Mammary epithelial cell (primary cell): ENCODE measurements at places on chromosomes 12 and 14.

- no peak for DNase-seq
Measured at GRCh38 chr12:65657635-65658034, 166.6 kb upstream of the HMGA2 start.

GRCh38 chr12:99549196-99549595 is 98.4 kb upstream of the GARIN6 start:
- DNase-seq, result no peak

DNA sequence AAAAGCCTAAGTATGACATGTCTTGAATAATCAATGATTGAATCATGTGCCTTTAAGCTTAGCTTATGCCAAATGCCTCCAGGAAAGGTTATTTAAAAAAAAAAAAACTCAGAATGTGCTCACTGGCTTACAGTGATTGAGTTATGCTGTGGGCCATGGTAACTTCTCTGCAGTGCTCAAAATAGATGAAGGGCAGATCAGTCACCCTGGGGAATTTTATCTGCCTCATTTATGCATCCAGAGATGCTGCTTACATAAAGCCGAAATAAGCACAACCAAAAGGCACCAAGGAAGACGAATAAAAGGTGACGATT is 118.7 kb upstream of the MDM1 start:
- DNase-seq, result no peak

GRCh38 chr14:95069018-95069417 is 88.3 kb downstream of the DICER1 start:
- DNase-seq, result no peak

DNA sequence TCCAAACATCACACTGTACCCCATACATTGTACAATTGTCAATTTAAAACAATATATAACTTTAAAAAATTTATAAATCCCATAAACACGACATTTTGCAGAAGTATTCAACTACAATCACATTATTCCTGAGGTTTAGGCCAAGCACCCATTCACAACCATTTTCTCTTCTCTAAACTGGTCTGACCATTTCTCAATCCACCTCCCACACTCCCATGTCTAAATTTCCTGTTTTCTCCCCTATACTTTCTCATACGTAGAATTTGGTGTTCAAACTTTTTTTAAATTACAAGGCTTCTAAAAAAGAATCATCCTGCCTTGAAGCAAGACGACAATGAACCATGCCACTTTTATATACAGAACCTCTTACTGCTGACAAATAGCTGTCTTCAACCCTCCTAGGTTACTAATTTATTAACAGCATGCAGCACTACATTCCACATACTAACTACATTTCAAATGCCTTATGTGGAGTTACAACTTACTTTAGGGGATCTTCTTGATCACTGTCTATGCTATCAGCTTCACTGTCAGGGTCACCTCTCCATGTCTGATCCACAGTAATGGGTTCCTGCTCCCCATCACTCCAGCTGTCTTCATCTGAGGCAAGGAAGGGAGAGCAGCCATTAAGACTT is 3.4 kb downstream of the KANSL2 start:
- DNase-seq, result no peak

GRCh38 chr12:111636209-111636945 is 37.3 kb upstream of the ATXN2 start:
- DNase-seq, result no peak

DNA sequence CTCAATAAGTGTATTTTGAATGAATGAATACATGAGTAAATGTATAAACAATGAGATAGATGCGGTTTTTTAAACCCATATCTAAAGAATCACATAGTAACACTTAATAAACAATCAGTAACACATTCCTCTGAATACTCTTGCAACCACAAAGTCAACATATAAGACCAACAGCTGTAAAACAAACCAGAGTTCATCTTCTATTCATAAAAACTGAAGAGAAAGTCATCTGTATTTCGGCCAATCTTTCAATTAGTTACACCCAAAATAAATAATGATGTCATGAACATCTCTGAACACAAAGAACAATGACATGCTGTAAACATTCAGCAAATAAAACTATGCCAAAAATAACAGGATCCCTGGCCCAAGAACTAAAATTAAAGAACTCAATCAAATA is 47.2 kb downstream of the ARMH4 start:
- DNase-seq, result peak; percentile 67

GRCh38 chr12:106903241-106903945 is 52.3 kb upstream of the TMEM263 start:
- peak; percentile 59 for DNase-seq

- no peak for DNase-seq
Measured at GRCh38 chr14:99602054-99602787, 1.8 kb downstream of the CCDC85C start.

- DNase-seq, result peak; percentile 99
Measured at GRCh38 chr12:95805864-95806671, 15.5 kb upstream of the NTN4 start.

DNA sequence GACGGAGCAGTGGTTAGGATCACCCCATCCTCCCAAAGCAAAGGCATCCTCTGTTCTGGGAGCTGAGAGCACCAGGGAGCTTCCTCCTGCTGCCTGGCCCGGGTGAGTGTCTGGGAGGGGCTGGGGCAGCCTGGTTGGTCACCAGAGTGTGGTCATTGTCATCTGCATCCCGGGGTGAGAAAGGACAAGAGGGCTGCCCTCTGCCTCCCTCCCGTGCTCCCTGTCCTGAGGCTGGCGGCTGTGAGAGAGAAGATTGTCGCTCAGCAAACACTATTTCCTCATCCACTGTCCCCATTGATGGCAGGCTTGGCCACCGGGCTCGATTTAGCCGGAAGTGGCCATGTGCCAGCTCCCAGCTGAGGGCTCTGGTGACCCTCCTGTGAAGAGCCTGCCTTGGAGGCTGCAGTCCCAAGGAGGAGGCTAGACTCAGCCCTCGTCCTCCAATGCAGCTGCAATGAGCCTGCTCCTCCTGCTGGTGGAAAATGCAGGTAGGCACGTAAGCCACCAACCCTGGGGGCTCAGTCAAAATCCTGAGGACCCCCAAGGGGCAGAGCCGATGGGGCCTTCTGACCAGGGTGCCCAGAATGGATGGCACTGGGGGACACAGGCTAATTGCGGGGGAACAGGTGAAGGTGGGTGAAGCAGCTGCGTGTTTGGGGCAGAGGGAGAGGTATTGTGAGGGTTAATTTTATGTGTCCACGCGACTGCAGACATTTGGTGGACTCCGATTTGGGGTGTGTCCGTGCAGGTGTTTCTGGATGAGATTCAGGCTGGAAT is 155.7 kb downstream of the KIF26A start:
- no peak for DNase-seq

- no peak for DNase-seq
Measured at GRCh38 chr14:103735022-103735421, 19.4 kb downstream of the ZFYVE21 start.

- DNase-seq, result peak; percentile 94
Measured at GRCh38 chr14:35374263-35374712, 30.3 kb downstream of the NFKBIA start.

DNA sequence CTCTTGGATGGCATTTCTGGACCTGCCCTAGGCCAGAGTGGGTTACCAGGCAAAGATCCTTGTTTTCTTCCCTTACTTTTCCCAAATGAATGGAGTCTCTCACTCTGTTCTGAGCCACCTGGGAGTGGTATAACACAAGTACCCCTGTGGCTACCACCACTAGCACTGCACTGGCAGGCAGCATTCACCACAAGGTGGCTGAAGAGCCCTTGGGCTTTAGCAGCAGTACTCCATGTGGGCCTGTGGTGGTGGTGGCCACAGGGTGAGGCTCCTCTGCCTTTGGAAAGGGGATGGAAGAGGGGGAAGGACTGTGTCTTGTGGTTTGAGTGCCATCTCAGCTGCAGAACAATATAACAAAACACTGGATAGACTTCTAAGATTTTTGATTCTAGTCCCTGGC is 38.1 kb upstream of the LMNTD1 start:
- no peak for DNase-seq

- no peak for DNase-seq
Measured at GRCh38 chr14:43308421-43309110, 1198.5 kb downstream of the FSCB start.

DNA sequence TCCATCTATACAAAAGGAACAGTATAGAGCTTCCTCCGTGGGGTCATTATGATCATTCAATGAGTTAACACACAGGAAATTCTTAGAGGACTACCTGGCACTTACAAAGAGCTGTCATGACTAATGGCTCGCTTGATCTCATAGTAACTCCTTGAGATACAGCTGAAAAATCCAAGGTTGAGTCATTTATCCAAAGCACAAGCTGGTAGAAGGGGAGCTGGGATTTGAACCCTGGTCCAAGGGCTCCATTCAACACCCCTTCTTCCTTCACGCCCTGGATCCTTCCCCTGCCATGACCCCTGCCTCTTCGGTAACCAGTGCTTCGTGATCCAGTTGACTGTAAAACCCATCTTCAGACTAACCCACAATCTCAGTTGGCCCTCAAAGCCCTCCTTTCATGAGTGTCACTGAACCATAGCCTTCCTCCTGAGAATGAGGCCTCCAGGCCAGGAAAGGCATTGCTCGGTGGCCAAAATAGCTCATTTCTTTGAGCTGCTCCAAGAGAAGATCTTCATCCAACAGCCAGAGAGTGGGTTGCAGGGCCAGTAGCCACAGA is 7.8 kb downstream of the ZFP36L1 start:
- peak; percentile 92 for DNase-seq

- no peak for DNase-seq
Measured at GRCh38 chr12:114562654-114563053, 121.3 kb downstream of the TBX3 start.

- peak; percentile 53 for DNase-seq
Measured at GRCh38 chr12:42946871-42947381, 357.4 kb upstream of the PRICKLE1 start.

DNA sequence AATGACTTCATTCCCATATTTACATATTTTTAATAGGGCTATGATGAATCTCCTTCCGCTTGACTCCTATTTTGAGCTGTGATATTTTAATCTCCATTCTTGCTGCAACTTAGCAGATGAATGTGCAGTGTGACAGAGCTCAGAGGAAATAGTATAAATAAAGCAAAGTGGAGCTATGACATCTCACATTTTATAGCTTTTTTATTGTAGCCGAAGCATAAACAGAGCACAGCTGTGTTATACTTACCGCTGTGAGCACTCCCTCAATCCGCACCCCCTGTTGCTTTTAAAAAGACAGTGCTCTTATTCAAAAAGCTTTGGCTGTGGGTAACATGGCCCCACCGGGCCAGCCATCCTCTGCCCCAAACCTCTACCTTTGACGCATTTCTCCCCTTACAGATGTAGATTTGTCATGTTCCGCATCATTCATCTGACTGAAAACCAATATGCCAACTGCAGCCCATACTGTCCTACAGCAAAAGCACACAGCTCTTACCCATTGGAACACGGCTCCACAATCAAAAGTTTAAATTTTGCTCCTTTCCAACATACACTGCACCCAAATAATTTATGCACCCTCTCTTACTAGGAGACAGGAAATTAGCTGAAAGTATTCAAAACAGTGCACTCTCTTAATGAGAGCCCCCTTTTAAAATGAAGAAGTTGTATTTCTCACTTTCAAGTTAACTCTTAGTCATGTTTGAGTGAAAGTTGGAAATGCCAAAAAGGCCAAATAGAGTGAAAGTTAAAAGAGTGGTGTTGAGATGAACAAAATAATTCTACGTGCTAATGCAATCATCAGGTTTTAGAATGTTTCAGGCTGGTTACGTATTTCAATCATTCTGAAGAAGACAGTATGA is 429.3 kb upstream of the SOX5 start:
- no peak for DNase-seq

GRCh38 chr12:107488666-107489065 is 196.9 kb upstream of the PWP1 start:
- no peak for DNase-seq

DNA sequence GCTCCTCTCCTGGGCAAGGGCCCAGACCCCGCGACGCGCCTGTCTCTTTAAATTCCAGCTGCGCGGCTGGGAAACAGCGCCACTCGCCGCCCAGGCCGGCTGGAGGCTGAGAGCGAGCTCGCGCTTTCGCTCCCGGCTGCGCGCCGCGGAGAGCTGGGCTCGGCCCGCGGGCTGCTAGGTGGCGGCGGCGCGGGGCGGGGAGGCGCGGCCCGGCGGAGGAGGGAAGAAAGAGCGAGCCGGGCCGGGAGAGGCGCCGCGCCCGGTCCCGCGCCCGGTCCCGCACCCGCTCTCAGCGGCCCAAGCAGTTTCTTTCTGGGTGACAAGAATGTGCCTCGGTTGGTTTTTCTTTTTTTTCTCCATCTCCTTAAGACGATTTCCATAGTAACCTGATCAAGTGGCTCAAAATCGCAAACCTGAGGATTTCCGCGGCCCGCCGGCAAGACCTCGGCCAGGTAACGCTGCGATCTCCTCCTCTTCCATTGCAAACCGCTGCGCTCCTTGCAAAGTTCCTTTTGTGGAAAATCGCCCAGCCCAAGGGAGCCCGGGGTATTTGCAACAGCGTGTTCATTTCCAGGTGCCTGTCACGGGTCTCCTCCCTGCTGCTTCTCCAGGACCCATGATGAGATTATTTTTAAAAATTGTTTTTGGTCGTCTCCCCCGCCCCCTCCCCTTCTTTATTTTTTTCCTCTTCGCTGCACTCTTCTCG is 259.5 kb upstream of the E2F7 start:
- peak; percentile 71 for DNase-seq

GRCh38 chr14:103185051-103186029 is 62.1 kb downstream of the TNFAIP2 start:
- DNase-seq, result peak; percentile 82

DNA sequence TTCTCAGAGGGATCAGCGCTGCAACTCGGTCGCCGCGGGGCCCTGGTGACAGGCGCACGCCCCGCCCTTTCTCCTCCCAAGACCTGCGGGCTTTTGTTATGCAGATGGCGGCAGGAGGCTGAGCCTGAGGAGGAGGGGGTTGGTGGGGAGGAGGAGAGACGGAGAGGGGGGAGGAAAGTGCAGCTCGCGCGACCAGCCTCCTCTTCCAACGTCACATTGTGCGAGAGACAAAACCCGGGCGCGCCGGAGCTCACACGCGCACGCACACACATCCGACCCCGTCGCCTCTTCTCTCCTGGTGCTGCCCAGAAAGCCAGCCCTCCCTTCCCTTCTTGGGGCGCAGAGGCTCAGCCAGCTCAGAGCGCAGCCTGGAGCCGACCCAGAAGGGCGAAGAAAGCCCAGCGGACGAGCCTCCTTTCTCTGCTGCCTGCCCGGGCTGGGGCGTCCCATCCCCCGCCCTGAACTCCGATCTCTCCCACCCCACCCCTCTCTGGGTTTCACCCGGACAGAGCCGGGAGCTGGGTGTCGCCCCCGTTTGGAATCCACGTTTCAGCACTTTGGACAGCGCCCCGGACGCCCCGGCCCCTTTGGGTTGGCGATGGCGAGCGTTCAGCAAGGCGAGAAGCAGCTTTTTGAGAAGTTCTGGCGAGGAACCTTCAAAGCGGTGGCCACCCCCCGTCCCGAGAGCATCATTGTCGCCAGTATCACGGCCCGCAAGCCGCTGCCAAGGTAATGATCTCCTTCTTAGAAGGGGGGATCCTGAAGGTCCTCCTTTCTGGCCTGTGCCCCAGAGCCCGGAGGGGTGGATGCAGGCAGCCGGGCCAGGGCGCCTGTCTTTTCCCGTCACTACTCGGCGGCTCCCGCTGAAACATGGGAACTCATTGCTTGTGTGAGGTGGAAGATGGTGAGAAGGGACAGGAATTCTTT is at the start of gene SRRM4:
TSS of gene SRRM4 (plus strand) at position 257 of the 927 bp plus-strand sequence. CDS start at position 599, 342 bp downstream.
- no peak for DNase-seq
